ENCODE measurements at places on chromosomes 12 and 14.
A peak's percentile ranks its signal among the peaks of the same experiment; 100 is the strongest.

DNA sequence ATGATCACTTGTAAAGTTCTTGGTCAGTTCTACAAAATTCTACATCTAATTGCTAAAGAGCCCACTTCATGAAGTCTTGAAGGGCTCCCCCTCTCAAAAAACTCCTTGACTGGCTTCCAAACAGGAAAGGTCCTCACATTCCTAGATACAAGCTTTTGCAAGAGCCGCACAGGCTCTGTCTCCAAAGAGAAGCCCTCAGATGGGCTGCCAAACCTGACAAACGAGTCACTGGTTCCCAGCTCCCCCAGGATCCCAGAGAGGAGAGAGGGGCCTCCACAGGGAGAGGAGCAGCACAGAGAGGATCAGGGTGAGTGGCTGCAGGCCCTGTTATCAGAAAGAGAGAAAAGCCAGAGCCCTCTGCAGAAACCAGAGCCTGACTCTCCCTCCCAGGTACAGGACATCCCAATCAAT, 5.8 kb downstream of the NID2 start:
- DNase-seq, result no peak

GRCh38 chr12:52216807-52217206, 16.2 kb upstream of the KRT7 start:
- DNase-seq, result no peak

DNA sequence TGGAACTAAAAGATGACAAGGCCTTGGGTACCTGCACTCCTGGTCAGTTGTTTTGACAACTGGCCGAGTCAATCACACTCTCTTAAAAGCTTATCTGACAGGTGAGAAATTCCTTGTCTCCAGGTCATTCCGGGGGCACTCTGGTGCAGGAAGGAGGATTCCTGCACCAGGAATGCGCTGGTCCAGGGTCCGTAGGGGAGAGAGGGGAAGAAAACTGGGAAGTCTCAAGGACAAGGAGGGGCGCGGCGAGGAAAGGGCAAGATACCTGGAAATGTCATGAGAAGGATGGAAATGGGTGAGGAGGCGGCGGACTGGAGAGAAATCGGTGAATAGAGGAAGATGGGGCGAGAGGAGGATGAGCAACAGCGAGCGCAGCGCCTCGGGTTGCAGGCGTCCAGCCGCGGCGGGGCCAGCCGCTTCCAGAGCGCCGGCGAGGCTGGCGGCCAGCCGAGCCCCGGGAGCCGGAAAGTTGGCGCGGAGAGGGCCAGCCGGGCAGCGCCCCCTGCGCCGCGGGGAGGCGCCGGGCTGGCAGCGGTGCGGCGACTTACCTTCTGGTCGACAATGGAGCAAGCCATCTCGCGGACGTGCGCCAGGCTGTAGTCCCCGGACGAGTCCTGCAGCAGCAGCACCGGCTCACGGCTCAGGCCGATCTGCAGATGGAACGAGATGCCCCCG, 809 bp downstream of the PRKD1 start:
- DNase-seq, result peak; percentile 57

DNA sequence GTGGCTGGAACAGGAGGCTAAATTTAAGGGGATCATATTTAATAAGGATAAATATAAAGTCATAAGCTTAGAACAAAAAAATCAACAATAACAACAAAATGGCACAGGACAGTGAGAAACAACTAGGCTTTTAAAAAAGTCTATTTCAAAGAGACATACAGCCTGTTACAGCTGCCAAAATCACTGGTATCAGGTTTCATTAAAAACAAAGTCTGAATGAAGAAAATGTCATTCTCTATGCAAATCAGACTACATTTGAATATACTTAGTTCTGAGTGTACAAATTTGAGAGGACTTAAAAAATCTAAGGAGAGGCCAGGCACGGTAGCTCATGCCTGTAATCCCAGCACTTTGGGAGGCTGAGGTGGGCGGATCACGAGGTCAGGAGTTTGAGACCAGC, 44.0 kb downstream of the TFCP2 start:
- no peak for DNase-seq

DNA sequence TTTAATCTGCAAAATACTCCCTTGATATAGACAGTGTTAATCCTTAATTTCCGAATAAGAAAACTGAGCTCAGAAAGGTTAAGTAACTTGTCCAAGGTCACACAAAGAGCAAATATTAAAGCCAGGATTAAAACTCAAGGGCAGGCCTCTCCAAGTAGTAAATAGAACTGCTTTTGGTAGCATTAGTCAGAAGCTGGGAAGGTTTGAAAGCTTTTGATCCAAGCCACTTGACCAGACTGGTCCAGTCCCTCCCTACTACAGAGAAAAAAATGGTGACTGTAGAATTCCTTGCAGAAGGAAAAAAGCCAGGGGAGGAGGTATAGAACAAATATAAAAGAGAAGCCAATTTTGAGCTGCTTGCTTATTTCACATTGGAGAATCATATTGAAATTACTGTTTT, 111.5 kb downstream of the NT5DC3 start:
- DNase-seq, result no peak
